ENCODE measurements at places on chromosomes 5 and 9.

- no peak for DNase-seq
These were observed 5.6 kb upstream of the ANKRD18A start for GRCh38 chr9:38626006-38626405.

GRCh38 chr5:149740866-149741459, 10.9 kb downstream of the PPARGC1B start:
- DNase-seq, result no peak

- DNase-seq, result peak; percentile 85
These were observed 250.8 kb upstream of the FBXL7 start for GRCh38 chr5:15249152-15249551.

- DNase-seq, result no peak
These were observed 48.8 kb downstream of the SH3GL2 start for GRCh38 chr9:17627641-17628040.

- DNase-seq, result peak; percentile 20
These were observed 118.2 kb downstream of the SEC61B start for GRCh38 chr9:99340281-99340680.

DNA sequence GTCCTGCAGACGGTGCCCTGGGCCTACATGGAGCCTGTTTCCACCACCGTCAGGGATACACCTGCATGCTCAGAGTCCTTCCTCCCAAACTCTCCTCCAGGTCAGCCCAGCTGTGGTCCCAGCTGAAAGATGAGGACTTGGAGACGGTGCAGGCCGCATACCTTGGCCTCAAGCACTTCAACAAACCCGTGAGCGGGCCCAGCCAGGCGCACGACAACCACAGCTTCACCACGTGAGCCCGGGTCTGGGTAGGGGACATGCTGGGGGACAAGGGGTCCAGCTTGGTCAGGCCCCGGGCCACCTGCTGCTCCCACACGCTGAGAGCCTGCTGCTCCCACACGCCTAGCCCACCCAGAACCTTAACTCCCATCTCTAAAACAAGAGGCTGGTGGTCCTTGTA, 16.6 kb upstream of the CARD19 start:
- DNase-seq, result no peak

GRCh38 chr5:91430949-91431348, 47.8 kb upstream of the ARRDC3 start:
- no peak for DNase-seq

GRCh38 chr9:138053321-138053868, 175.8 kb downstream of the CACNA1B start:
- no peak for DNase-seq

DNA sequence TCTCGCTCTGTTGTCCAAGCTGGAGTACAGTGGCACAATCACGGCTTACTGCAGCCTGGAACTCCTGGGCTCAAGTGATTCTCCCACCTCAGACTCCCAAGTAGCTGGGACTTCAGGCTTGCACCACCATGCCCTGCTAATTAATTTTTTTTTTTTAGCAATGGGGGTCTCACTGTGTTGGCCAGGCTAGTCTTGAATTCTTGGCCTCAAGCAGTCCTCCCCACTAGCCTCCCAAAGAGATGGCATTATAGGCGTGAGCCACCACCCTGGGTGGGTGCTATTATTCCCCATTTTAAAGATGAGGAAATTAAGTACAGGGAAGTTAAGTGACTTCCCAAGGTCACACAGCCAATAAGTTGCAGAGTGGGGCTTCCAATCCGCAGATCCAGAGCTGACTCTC, 1.7 kb downstream of the NNT start:
- DNase-seq, result no peak

GRCh38 chr5:110361471-110361870, 365.0 kb downstream of the TMEM232 start:
- DNase-seq, result peak; percentile 82

GRCh38 chr9:135732569-135733257, 30.7 kb downstream of the KCNT1 start:
- no peak for DNase-seq

GRCh38 chr9:73565026-73565425, 413.4 kb downstream of the ANXA1 start:
- DNase-seq, result no peak

DNA sequence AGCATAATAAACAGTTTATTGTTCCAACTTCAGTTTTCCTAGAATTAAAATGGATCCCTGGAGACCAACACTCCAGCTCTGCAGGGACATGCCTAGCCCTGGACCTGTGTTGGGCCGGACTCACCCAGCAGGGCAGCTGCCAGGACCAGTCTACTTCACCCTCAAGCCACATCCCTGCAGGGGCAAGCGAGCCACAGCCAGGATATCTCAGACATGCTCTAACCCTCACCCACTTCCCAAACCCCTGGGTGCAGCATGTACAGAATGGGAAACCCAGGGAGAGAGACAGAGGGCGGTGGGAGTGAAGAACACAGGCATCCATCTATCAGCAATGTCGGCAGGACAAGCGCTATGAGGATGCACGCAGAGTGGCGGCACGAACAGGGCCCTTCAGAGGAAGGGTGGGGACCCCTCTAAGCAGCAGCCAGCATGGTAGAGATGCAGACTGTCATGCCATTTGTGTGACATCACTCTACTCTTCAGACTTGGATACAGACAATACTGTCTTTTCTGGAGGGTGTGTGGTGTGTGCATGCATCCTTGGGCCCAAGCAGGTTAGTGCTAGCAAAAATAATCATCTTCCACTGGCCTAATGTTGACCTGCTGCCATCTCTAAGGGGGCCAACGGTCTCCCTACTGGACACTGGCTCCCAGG, 83.1 kb downstream of the SEMA4D start:
- DNase-seq, result no peak

- DNase-seq, result no peak
These were observed 181.4 kb downstream of the NTRK2 start for GRCh38 chr9:84850830-84851392.

DNA sequence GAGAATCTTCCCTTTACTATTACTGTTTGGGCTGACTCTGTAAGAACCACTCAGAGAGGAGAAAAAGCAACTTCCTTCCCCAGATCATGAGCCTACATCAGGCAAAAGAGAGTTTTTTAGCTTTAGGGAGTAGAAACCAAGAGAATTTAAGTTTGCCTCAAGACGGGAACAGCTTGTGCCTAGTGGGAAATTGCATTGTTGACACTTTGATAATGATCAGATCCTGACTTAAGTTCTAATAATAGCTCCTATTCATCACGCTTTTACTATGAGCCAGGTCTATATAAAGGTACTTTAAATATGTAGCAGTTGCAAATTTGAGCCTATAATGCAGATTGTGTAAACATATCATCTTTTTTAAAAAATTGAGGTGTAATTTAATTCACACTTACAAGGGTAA, 298.2 kb downstream of the MAN2A1 start:
- no peak for DNase-seq

DNA sequence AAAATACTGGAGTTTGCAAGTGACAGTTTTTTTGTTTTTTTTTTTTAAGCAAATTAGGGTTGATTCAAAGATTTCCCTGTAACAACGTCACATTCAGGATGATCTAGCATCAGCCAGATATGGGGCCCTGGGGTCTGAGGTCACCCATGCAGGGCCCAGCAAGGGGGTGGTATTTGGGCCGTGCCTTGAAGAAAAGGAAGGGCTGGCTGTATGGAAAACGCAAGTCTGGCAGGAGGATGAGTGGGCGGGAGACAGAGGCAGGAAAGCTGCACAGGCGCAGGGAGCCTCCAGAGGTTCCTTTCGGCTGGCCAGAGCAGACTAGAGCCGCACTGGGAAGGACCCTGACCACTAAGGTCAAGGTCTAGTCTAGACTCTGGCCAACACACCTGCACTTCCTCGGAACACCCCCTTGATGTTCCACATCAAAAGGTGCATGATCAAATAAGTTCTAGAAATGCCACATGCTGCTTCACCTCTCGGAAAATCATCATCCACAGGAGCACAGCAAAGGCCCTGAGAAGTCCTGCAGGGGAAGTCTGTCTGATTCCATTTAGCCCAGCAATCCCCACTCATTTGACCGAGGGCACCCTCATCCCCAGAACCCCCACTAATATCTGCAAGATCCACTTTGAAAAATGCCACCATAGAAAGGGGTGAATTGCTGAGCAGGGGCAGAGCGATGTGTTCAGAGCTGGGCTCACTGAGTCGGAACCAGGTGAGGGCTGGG, 21.1 kb upstream of the CPLX2 start:
- no peak for DNase-seq

DNA sequence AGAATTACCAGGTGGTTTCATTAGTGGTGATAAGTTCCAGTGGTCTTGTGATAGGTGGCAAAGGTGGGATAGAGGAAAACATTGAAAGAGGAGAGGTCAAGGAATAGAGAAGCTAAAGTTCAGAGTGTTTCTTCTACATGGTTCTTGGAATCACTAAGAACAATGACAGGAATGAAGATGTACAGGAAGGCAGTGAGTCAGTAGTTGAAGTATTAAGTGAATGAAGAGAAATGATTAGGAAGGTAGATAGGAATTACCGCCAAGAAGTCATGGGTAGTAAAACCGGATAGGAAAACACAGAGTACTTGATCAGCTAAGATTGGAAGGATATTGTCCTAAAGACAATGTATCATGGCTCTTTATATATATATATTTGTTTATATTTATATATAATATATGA, 37.9 kb upstream of the RASA1 start:
- peak; percentile 35 for DNase-seq
